A673 (cell line): ENCODE measurements at places on chromosomes 4 and X. TPM values are rescaled to one million over a fixed set of nuclear protein-coding genes. Genes with fewer than 3 reads are reported as not detected.

Gene EDA2R
- 0.09 TPM in 1 of 2 replicates, not detected in the other for total RNA-seq

Gene XAGE2
- total RNA-seq: not detected in 2 replicates

Gene RGS12
- total RNA-seq: 53.9 and 56.7 TPM in 2 replicates

DNA sequence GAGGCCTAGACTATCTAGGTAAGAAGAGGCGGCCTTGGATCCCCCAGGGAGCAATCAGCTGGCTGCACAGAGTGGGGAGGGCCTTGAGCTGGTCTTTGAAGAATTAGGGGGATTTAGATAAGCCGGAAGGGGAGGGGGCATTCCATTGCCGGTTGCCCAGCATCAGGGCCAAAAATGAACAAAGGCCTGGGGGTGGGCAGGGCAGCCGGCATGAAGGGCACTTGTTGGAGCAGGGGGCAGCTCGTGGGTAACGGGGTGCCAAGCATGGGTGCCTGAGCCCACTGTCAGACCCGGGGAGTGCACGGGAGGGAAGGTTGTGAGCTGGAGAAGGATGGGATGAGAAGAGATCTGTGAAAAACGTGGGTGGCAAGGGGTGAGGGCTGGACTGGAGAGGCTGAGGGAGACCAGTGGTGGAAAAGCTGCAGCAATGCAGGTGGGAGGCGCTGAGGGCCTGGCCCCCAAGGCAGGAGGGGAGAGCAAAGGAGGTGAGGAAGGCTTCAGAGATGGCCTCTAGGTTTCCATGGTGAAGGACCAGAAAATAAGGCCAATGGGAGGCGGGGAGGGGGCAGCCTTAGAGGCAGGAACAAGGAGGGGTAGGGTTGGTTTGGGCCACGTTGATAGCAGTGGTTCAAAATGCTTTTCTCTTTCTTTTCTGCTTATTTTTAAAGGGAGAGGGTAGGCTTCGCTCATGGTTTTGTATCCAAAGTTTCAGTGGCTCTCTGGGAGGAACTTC lies 8.6 kb downstream of the KLF3 start:
- H3K36me3 ChIP-seq: no peaks in the 10 kb centered on the region
- no peaks in the 10 kb centered on the region for H3K27me3 ChIP-seq
- H3K4me3 ChIP-seq: peak overlapping the region; percentile 9
- DNase-seq: peak; percentile 78
- H3K4me1 ChIP-seq: peaks cover 93% of the 10 kb centered on the region
- H3K27ac ChIP-seq: peak overlapping the region; percentile 98

Gene ADGRL3
- not detected in 2 replicates for total RNA-seq

DNA sequence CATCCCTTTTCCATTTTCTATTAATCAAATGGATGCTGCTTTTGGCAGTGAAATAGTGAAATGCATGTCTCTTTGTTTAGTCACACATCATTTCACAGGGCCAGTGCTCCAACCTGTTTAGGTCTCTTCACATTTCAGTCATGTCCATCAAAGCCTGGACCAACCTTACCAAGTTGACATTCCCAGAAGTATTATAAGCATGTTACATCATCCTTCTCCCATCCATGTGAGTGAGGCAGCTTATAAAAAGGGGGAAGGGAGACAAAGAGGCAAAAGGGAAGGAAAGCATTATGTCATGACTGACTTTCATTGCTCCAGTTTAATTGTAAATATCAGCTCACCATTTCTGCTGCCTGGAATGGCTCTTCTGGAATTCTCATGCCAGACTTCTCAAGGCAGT lies 94.4 kb downstream of the NWD2 start:
- no peaks in the 10 kb centered on the region for H3K27me3 ChIP-seq
- H3K27ac ChIP-seq: no peak overlapping the region
- H3K4me1 ChIP-seq: no peaks in the 10 kb centered on the region
- DNase-seq: no peak
- no peaks in the 10 kb centered on the region for H3K36me3 ChIP-seq
